ENCODE measurements at places on chromosomes 13 and 19.

DNA sequence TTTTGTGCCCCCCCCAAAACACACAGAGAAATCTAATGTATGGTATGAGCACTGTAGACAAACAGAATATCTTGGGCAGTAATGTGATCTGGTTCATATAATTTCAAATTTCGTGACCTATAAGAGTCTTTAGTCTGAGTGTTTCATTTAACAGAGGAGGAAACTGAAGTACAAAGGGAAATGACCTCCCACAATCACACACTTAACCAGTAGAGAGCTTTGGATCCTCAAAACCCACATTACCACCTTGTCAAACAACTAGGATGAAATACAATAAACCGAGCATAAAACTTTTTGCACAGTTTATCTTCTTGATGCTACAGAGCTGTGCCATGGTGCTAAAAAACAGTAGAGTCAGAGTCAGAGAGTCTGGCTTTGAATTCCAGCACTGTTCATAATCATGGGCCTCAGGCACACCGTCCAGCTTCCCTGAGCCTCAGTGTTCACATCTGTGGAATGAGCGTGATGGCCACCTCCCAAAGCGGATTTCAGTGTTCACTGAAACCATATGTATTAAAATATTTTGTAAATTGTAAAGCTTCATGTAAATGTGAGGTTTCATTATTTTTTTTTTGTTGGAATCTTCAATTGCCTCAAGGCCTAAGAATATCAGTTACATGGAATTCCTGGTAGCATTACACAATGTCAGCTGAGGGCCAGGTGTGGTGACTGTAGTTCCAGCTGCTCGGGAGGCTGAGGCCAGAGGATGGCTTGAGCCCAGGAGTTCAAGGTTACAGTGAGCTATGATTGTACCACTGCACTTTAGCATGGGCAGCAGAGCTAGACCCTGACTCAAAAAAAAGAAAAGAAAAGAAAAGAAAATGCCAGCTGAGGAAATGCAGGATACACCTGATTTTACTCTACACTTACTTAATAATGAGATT, 126.4 kb upstream of the FRY start:
- no peak for DNase-seq

- DNase-seq, result no peak
Measured at GRCh38 chr19:34687348-34687747, 9.9 kb downstream of the ZNF302 start.

DNA sequence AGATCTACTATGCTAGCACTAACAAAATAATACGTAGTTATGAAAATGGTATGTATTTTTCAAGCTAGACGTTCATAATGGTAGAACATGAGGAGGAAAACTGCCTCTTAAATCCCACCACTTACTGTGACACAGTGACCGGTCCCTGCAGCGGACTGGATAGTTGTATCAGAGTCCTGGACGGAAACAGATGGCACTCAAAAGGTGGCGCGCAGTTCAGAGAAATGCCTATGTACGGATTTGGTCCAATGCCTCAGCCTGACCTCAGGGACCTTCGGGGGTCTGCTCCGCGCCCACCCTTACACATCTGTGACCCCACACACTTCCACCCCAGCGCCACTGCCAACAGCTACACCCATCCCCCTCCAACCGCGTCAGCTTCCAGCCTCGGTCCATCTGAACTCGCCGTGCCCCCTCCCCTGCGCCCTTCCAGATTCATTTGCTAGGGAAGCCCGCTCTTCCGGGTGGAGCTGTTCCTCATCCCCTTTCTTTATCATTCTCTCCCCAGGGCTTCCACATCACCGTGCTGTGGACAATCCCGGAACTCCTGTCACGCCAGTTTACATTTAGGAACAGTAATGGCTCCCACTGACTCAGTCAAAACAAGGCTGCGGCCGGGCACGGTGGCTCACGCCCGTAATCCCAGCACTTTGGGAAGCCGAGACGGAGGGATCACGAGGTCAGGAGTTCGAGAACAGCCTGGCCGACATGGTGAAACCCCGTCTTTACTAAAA, 792 bp upstream of the LENG8 start:
- DNase-seq, result peak; percentile 52

GRCh38 chr19:47389150-47389556, 30.2 kb downstream of the MEIS3 start:
- DNase-seq, result no peak
